ENCODE measurements at places on chromosomes 7 and 10.

DNA sequence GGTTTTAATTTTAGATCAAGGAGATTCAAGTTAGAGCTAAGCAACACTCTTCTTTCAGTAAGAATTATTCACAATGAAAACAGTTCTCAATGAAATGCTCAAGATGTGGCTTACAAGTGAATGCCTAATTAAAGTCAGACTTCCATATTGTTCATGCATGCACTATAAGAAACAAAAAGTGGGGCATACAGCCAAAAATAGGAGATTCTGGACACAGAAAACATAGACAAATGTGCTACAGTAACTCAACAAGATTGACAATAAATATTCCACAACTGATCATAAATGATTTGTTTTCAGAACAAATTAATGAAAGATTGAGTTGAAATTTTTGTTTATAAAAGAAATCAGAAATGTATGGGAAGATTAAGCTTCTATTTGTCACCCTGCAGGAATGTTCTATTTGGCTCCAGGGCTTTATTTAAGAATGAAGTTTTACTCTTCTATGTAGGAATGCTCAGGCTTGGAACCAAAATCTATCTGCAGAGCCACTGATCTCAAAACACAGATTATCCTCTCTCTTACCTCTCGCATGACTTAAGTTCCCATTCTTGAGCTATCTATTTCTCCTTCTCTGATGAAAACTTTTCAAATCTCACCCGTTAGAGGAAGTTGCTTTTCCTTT lies 89.0 kb upstream of the PIP4K2A start:
- no peak for DNase-seq

GRCh38 chr10:102246261-102246660 lies 929 bp downstream of the GBF1 start:
- no peak for DNase-seq

DNA sequence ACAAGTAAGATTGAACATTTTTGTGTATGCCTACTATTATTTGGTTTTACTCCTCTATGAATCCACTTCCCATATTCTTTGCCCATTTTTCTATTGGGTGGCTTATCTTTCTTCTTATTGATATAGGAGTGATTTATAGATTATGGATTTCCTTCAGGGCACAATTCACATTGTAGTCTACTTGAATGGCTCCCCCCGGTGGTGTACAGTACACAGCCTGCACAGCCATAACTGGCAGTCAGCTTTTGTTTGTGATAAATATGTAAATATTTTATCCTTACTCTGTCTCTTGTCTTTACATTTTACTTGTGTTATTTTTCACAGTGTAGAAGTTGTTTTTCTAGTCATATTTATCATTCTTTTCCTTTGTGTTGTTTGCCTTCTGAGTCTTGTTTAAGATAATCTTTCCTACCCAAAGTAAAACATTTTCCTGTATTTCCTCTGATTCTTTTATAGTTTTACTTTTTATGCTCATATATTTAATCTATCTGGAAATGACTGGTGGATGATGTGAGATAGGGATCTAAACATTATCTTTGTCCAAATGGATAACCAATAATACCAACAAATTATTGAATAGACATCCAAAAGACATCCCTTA lies 23.9 kb upstream of the CALD1 start:
- DNase-seq = no peak

- DNase-seq = no peak
Measured at GRCh38 chr10:102738692-102739121, 5.0 kb upstream of the WBP1L start.
